A549 treated with CpdA at 1 μM for 4 hours (cell line): ENCODE measurements at places on chromosomes 2 and 18. TPM values are rescaled to one million over a fixed set of nuclear protein-coding genes. Genes with fewer than 3 reads are reported as not detected.

Gene PSME4
- 37.3 to 45.7 TPM (median 43.4 TPM) in 5 replicates for total RNA-seq

Gene POTEC
- total RNA-seq: not detected in 5 replicates

Gene CHRNG
- total RNA-seq: not detected in 5 replicates

Gene GKN1
- total RNA-seq: 0.49 to 0.73 TPM (median 0.64 TPM) in 5 replicates

Gene CD207
- total RNA-seq: not detected in 5 replicates

Gene MC5R
- total RNA-seq: not detected in 5 replicates
